ENCODE measurements at places on chromosomes 12 and 14. TPM values are rescaled to one million over a fixed set of nuclear protein-coding genes. Genes with fewer than 3 reads are reported as not detected.

RILPL2 gene
- total RNA-seq = 3.6 TPM

KCNA5 gene
- total RNA-seq = not detected

DACT1 gene
- total RNA-seq = 0.38 TPM

NGB gene
- not detected for total RNA-seq

KRT7 gene
- not detected for total RNA-seq

All from CD8-positive, alpha-beta T cell (primary cell).